Natural killer cell (primary cell): ENCODE measurements at places on chromosomes 2 and 18.

DNA sequence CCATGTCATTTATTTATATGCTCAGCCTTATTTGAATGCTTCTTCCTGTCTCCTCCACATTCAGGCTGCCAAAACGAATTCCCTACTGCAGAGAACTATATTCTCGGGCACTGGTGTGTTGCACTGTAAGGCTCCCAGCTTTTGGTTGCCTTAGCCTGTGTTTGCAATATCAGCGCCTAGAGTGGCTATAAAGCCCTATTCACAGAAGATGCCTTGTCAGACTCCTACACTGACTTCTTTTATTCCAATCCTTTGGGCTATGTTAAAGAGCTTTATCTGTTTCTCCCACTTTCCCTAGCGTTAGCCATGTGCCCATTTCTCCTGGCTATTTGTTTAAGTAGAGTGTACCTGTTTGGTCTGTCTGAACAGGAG is 62.4 kb upstream of the EHBP1 start:
- DNase-seq, result no peak

GRCh38 chr2:228401065-228401912 is 219.8 kb upstream of the SPHKAP start:
- DNase-seq, result no peak

DNA sequence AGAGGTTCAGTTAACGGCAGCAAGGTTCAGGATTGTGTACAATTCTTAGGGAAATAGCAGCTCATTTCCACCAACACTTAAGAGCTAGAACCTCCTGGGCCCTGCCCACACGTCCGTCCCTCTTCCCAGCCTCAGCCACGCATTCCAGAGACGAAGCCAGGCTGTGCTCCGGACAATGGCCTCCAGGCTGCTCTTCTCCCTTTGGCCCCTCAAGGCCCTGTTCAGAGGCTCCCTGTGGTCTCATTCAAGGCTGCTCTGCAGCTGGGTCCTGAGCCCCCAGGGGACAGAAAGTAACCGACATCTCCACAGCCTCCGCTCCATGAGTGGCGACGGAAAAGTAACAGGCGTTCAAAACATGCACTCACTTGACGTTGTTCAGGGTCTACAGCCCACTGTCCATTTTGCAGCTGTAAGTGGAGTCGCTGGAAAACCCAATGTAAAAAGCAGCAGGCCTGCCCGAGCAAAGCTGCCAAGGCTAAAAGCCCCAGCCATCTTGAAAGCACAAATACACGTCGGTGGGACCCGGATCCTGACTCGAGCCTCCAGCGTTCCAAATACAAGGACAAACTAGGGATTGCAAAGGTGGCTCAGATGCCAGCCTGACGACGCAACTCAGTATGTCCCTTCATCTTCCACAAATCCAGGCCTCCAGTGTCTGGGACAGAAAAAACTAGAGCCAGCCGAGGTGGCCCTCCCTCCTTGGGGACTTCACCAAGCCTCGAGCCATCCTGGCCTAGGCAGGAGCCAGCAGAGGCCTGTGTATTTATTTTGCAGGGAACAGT is 76.9 kb downstream of the NDUFA10 start:
- DNase-seq, result no peak

DNA sequence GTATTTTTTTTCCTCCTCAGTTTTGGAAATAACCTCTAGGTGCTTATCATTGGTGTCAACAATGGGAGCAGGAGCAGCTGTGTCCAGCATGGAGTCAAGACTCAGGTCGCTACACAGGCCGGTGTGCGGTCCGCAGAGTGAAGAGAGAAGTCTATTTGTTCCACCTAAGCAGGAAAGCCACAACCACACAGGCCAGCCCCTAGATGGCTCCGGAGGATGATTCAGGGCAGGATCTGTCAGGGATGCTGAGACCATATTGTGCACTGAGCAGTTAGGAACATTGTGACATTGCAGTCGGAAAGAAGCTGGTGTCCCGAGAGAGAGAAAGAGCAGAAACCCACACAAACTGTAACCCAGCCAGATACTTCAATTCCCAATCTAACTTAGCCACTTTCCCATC is 136.9 kb downstream of the GAREM1 start:
- DNase-seq, result no peak

DNA sequence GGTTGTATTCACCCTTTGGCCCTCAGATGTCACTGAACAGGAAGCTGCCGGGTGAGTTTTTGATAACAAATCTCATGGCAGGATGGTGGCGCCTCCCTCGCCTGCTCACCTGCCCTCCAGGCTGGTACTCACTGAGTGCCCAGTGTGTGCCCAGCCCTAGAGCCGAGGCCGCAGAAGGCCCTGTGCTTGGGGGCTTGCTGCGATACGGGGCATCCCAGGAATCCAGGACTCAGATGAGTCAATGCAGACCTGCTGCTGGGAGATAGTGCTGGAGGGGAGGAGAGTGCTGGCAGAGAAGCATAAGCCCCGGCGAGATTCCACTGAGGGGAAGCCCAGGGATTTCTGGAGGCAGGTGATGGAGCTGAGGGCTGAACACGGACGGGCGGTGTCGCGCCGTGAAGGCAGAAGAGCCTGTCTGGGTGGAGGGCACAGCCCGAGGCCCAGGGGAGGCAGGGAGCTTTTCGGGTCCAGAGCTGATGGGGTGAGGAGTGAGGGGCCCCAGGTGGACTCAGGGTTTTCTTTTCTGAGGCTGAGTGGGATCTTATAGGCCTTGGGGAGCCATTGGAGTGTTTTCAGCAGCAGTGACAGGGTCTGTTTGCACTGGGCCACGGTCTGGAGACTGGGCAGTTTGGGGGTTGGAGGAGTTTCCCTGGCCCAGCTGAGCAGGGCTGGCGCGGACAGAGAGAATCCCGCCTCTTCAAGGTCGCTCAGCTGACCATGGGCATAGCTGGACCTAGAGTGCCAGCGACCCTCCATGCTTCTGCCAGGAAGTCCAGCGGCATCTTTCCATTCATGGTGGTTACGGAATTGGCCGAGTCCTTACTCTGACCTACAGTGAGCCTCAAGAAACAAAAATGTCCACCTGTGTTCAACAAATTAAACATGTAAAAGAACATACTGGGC is 35.5 kb downstream of the LDLRAD4 start:
- no peak for DNase-seq

- peak; percentile 31 for DNase-seq
Measured at GRCh38 chr2:219457784-219458369, 23.2 kb downstream of the SPEG start.

DNA sequence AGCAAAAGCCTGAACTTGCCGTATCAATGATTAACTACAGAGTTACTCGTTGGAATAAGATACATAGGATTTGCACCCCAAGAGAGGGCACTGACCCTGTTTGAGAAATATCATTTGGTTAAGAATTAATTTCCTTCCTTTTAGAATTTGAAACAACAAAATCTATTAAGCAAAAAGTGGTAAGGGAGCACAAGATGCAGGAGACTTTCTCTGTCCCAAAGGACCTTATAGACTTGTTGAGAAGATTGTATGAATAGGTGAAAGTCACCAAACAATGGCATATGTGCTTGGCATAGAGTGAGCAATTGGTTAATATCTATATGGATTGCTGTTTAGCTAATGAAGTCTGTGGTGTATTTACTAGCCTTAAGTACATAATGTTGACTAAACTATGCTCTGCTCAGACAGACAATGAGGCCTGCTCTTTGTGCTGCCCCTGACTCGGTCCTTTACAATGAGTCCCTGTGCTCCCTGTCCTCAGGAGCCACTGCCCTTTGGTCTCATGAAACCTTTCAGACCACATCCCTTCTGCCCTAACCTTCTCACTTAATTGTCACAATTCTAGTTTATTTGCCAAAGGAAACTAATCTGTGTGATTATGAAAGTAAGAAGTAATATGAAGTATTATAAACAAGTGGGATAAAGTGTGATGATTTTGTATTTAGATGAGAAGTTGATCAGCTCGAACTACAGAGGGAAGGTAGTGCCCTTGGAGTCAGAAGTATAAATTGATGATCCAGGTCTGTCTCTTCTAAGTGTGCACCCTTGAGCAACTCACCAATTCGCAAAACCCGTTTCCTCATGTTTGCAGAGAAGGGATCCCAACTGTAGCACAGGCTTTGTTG is 21.2 kb upstream of the HNMT start:
- no peak for DNase-seq

GRCh38 chr2:23100406-23100805 is 284.6 kb upstream of the KLHL29 start:
- DNase-seq, result no peak
